ENCODE measurements at places on chromosomes 11 and 22.

- no peak for DNase-seq
These were observed 10.8 kb downstream of the PARVA start for GRCh38 chr11:12388173-12388572.

DNA sequence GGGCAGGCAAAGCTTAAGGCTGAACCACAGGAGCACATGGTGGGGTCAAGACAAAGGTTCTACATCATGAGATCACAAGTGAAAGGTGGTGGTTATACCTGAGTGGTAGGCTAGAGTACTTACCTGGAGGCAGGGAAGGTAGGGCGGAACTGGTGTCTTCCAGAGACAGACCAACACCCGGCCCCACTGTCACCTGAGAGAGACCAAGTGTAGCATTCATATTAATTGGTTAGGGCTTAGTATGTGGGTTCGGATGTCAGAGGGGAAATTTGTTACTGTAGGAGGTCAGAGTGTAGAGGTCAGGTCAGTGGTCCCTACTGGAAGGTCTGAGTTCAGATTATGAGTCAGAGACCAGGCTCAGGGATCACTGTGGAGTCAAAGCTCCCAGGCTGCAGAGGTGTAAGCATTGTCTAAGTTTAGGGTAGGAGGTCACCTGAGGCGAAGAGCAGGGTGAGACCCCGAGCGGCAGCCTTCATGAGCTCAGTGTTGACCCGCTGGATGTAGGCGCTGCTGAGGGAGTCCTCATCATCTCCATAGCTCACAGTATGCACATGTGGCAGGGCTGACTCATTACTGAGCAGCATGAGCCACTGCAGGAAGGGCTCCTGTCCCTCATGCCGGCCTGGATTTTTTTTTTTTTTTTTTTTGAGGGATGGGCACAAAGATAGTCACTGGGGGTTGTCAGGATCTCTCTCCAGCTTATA, 3.2 kb downstream of the TPP1 start:
- no peak for DNase-seq

DNA sequence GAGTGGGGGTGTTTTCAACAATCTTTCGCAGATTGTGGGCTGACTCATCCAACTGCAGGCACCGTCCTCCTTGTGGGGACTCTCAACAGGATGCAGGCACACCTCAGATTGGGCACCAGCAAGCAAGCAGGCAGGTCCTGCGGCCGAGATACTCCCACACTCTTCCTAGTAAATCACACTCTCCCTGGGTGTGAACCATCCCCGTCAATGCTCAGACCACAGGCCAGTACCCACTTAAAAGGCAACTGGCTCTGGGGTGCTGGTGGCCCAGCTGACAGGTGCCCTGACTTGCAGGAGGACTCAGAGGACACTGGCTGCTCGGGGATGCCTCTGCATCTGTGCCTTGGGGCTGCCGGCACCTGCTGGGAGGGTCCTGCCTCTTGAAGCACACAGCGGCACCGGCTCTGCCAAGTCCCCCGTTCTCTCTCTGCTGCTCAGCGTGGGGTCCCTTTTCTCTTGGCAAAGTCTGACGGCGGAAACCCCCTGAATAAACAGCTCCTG, 282.5 kb downstream of the CTTN start:
- no peak for DNase-seq

DNA sequence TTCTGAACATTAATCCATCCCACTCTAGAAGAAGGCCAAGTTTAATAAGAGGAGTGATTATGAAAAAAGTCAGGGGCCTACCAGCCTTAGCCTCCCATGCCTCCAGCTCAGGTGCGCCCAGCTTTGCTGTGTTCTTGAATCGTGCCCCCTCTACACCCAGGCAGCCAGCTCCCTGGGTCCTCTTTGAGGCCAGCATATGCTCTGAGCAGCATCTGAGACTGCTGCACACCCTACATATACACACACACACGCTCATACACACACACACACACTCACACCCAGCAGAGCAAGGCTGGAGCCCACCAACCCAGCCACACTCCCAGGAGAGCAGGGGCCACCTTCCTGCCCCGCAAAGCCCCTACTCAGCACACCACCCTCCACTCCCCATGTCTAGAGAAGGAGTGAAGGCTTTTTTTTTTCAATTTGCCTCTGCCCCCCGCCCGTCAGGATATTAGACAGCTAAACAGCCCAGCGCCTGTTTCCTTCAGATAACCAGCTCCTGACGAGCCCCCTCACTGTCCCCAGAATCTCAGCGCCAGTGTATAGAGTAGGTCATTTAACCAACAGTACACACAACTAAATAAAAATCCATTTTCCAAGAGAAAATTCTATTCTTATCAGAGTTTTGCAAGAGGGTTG, 121.6 kb downstream of the BUD13 start:
- DNase-seq = no peak

- no peak for DNase-seq
These were observed 77.1 kb downstream of the GAB2 start for GRCh38 chr11:78340530-78340929.

DNA sequence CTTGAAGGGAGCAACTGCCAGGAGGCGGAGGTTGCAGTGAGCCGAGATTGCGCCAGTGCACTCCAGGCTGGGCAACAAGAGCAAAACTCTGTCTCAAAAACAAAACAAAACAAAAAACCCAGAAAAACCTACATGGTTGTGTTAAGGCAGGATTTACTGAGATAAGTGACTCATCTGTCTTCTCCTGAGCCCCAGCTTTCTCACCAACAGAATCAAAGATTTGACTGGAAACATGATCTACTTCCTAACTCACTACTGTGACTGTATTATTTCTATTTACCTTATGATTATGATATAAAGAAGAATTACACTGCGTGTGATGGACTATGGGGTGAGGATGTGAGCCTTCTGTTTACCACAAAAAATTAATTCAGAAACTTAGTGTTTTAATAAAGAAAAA, 21.8 kb downstream of the FAM118B start:
- no peak for DNase-seq

- DNase-seq = no peak
These were observed 26.2 kb downstream of the TSPAN32 start for GRCh38 chr11:2328021-2328420.

DNA sequence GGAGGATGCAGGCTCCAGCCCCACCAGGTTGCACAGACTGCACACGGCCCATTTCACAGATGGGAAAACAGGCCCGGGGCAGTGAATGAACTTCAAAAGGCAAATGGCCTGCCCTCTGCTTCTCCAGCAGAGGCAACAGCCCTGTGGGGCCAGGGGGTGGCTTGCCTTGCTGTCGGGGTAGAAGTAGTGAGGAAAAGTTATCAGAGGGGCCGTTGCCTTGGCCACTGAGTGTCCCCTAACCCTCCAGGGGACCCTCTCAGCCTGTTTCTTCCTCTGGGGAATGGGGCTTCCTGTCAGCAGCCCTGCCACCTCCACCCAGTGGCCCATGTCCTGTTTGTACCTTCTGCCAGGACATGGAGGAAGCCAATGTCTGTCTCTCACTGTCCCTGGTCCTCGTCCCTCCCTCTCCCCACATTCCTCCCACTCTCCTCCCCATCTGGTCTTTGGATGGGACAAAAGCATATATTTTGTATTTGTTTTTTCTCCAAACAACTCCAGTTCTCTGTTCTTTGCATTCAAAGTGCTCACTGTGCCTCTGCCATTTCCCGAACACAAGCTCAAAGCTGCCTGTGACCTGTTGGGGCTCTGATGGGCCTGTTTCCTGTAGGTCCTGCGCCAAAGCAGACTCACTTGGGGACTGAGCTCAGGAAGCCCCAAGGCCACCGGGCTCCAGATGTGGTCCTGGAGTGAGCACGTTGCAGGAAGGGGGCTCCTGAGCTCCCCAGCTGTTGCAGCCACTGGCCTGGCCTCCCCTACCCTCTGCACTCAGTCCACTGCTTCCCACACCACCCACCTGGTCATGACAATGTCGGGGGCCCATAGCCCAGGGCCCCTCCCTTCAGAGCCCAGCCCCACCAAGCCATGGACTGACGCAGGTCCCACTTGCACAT, 9.5 kb downstream of the MAP4K2 start:
- no peak for DNase-seq
